ENCODE measurements at places on chromosomes 2 and 18. TPM values are rescaled to one million over a fixed set of nuclear protein-coding genes. Genes with fewer than 3 reads are reported as not detected.

GRCh38 chr2:184689638-184690037 lies 91.3 kb downstream of the ZNF804A start:
- no peak for DNase-seq
- no peak overlapping the region for H3K4me3 ChIP-seq
- H3K36me3 ChIP-seq, result no peaks in the 10 kb centered on the region
- no peaks in the 10 kb centered on the region for H3K27me3 ChIP-seq
- H3K27ac ChIP-seq, result no peak overlapping the region
- no peaks in the 10 kb centered on the region for H3K4me1 ChIP-seq

The IL1R2 gene
- 8.2 TPM for total RNA-seq

The REG3G gene
- total RNA-seq, result not detected

GRCh38 chr2:20186078-20186854 lies 38.7 kb downstream of the SDC1 start:
- no peaks in the 10 kb centered on the region for H3K27me3 ChIP-seq
- H3K27ac ChIP-seq, result no peak overlapping the region
- H3K4me3 ChIP-seq, result no peak overlapping the region

GRCh38 chr18:68033466-68033865 lies 516.9 kb upstream of the DSEL start:
- H3K4me3 ChIP-seq, result no peak overlapping the region
- no peak overlapping the region for H3K27ac ChIP-seq
- no peak for DNase-seq
- H3K4me1 ChIP-seq, result no peaks in the 10 kb centered on the region
- no peaks in the 10 kb centered on the region for H3K27me3 ChIP-seq

- no peak overlapping the region for H3K27ac ChIP-seq
- no peaks in the 10 kb centered on the region for H3K36me3 ChIP-seq
- no peak for DNase-seq
Measured at GRCh38 chr2:200790185-200790584, 21.5 kb upstream of the BZW1 start.

GRCh38 chr18:12883372-12883683 lies 709 bp downstream of the PTPN2 start:
- no peaks in the 10 kb centered on the region for H3K36me3 ChIP-seq
- H3K27me3 ChIP-seq, result no peaks in the 10 kb centered on the region
- H3K4me3 ChIP-seq, result peak overlapping the region; percentile 68
- H3K27ac ChIP-seq, result peak overlapping the region; percentile 99

GRCh38 chr2:217449444-217449843 lies 553.4 kb downstream of the TNS1 start:
- H3K4me1 ChIP-seq, result no peaks in the 10 kb centered on the region
- no peak for DNase-seq
- H3K4me3 ChIP-seq, result no peak overlapping the region
- H3K27ac ChIP-seq, result no peak overlapping the region
- no peaks in the 10 kb centered on the region for H3K27me3 ChIP-seq

- DNase-seq, result no peak
- H3K27me3 ChIP-seq, result peaks cover 27% of the 10 kb centered on the region
- no peaks in the 10 kb centered on the region for H3K4me1 ChIP-seq
Measured at GRCh38 chr2:6776125-6776524, 89.6 kb downstream of the CMPK2 start.

- H3K27ac ChIP-seq, result no peak overlapping the region
- no peak overlapping the region for H3K4me3 ChIP-seq
- no peaks in the 10 kb centered on the region for H3K4me1 ChIP-seq
- no peaks in the 10 kb centered on the region for H3K27me3 ChIP-seq
- no peak for DNase-seq
- no peaks in the 10 kb centered on the region for H3K36me3 ChIP-seq
Measured at GRCh38 chr2:192298664-192299063, 103.9 kb upstream of the TMEFF2 start.

Data from breast epithelium (tissue), 4 donors.